ENCODE measurements at places on chromosomes 16 and 17.
A peak's percentile ranks its signal among the peaks of the same experiment; 100 is the strongest.

- no peak for DNase-seq
Measured at GRCh38 chr16:85250147-85250463, 137.8 kb upstream of the CIBAR2 start.

DNA sequence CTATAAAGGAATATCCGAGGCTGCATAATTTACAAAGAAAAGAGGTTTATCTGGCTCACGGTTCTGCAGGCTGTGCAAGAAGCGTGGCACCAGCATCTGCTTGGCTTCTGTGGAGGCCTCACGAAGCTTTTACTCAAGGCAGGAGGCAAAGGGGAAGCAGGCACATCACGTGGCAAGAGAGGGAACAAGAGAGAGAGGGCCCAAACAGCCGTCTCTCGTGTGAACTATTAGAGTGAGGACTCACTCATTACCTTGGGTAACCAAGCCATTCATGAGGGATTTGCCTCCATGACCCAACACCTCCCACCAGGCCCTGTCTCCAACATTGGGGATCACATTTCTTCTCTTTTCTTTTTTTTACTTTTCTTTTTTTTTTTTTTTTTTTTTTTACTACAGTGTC lies 7.5 kb upstream of the ALKBH5 start:
- DNase-seq, result no peak

DNA sequence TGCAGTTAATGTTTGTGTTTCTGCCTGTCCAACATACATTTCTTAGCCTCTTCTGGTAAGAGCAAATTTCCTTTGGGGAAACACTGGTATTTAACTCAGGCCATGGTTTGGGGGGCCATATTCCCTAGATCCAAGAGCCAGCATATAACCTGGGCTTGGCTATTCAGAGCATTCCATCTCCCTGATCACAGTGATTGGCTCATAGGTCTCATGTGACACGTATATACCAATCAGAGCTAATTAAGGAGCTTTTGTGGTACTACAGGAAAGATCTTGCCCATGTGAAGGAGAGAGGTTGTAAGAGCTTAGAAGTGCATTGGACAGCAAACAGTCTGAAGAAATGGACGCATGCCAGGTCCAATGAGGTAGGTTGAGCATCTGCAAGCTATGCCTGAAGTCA lies 33.4 kb upstream of the GPR139 start:
- DNase-seq, result no peak

GRCh38 chr17:76845541-76846017 lies 22.6 kb upstream of the MGAT5B start:
- DNase-seq, result no peak

DNA sequence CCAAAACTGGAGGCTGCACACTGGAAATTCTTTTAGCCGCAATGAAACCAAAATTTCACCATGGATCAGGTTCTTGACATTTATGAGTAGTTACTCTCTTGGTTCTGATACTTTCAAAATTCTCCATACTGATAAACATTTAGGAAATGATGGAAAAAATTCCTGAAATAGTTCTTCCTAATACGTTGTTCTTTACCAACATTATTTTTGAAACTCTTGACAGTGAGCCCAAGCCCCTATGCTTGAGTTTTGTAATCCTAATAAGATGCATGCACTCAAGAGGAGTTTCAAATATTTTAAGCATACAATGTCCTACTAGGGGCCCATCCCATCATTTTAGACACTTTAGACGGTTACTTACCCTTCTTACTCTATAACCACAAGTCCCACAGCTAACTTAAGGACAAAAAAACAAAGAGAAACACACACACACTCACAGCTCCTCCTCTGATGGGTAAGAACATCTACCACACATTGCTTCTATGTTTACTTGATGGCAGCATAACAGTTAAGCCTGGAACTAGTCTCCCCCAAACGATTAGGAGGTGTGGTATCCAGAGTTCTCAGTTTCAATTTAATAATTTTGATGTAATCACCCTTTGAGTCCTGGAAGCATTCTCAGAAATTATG lies 3.7 kb downstream of the VEZF1 start:
- DNase-seq, result no peak

DNA sequence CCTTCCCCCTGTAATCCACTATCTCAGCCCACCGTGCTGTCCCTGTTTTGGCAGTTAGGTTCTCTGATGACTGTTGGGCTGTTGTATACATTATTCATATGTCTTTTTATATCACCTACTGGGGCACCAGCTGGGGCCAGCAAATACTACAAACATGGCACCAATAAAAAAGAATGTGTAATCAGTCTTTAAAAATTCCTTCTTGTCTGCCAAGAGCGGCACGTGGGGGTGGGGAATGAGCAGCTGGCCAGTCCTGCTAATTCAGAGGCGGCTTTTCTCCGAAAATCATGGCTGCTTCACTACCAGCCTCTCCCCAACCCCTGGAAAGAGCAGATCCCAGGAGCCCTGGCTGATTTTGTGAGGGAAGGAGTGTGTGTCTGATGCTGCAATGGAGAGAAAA lies 77.7 kb upstream of the EEF2KMT start:
- DNase-seq, result no peak

DNA sequence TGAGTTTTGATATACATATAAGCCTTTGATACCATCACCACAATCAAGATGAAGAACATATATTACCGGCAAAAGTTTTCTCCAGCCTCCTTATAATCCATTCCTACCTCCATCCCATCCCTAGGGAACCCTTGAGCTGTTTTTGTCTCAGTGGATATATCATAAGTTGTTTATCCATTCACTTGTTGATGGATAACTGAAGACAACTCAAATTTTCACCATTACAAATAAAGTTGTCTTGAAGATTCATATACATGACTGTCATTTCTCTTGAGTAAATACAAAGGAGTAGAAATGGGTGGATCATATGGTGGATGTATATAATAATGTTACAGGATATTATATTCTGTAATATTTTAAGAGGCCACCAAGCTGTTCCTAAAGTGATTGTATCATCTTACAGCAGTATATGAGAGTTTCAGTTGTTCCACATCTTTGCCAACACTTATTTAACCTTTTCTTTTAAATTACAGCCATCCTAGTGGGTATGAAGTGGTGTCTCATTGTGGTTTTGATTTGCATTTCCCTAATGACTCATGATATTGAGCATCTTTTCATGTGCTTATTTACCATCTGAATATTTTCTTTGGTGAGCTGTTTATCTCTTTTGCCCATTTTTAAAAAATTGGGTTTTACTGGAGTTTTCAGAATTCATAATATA lies 17.4 kb downstream of the NF1 start:
- no peak for DNase-seq

- no peak for DNase-seq
Measured at GRCh38 chr17:4980644-4981216, 6.7 kb downstream of the CAMTA2 start.

- no peak for DNase-seq
Measured at GRCh38 chr16:58843675-58844074, 109.6 kb upstream of the GOT2 start.

- DNase-seq, result no peak
Measured at GRCh38 chr16:78500659-78501270, 401.3 kb downstream of the WWOX start.

- no peak for DNase-seq
Measured at GRCh38 chr17:5011928-5012327, 14.2 kb downstream of the KIF1C start.

- peak; percentile 49 for DNase-seq
Measured at GRCh38 chr17:7579001-7579833, at the start of gene CD68. Gene CD68, plus strand, starts transcription at chr17:7579638. Its CDS starts 40 bp downstream, at chr17:7579678.

GRCh38 chr16:21626659-21627277 lies 25.6 kb downstream of the IGSF6 start:
- no peak for DNase-seq

- no peak for DNase-seq
Measured at GRCh38 chr17:19414396-19415280, 3.6 kb downstream of the RNF112 start.

Measured in esophagus squamous epithelium (tissue), 5 donors.